Karpas-422 (cell line): ENCODE measurements at places on chromosomes 2 and 18. TPM values are rescaled to one million over a fixed set of nuclear protein-coding genes. Genes with fewer than 3 reads are reported as not detected.

Gene DES
- not detected in 2 replicates for total RNA-seq

Gene NOP58
- 68.3 and 103 TPM in 2 replicates for total RNA-seq

Gene B3GNT7
- 2.8 and 4.7 TPM in 2 replicates for total RNA-seq

Gene ATG16L1
- total RNA-seq, result 18.2 and 20.2 TPM in 2 replicates

Gene KIF1A
- not detected in 2 replicates for total RNA-seq

Gene MYOM1
- total RNA-seq, result 0.04 TPM in 1 of 2 replicates, not detected in the other

Gene KCNS3
- total RNA-seq, result 1.5 and 2.5 TPM in 2 replicates
